Fibroblast of skin of left quadriceps (primary cell): ENCODE measurements at places on chromosomes 16 and 17.

- DNase-seq: no peak
These were observed 262.3 kb upstream of the TNRC6C start for GRCh38 chr17:77696151-77696720.

GRCh38 chr16:50742576-50743200 lies 802 bp downstream of the CYLD start:
- DNase-seq: no peak

DNA sequence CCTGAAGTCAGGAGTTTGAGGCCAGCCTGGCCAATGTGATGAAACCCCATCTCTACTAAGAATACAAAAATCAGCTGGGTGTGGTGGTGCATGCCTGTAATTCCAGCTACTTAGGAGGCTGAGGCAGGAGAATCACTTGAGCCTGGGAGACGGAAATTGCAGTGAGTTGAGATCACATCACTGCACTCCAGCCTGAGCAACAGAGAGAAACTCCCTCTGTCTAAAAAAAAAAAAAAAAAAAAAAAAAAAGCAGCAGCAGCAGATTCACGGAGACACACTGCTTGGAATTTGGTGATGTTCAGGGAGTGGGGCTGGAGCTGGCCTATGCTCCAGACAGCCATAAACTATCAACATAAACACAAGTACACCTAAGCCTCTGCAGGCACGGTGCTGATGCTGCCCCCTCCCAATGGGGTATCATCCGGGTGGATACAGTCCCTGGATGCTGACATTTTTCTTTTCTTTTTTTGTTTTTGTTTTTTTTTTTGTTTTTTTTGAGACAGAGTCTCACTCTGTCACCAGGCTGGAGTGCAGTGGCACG lies 39.6 kb upstream of the RHOT1 start:
- no peak for DNase-seq

DNA sequence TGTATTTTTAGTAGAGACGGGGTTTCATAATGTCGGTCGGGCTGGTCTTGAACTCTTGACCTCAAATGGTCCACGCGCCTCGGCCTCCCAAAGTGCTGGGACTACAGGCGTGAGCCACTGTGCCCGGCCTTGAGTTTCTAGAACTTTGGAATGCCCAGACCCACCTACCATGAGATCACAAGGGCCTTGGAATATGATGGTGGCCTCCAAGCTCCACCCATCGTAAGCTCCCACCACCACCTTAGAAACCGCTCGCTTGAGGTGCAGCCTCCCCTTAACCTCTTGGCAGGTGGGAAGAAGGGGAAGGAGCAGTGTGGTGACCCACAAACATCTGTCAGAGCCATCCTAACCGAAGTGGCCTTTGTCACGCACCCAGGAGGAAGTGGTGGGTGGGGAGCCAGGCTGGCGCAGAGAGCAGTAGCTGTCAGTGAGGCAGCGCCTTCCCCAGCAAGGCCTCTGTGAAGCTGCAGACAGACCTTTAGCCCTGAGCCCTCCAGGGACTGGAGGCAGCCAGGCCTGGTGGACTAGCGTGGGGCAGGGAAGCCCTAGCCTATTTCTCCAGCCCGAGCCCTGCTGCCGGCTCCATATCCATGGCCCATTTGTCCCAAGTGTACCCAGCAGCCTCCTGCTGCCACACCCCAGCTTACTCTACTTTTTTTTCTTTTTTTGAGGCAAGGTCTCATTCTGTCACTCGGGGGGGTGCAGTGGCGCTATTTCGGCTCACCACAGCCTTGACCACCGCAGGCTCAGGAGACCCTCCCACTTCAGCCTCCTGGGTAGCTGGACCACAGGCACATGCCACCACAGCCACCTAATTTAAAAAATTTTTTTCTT lies 13.1 kb upstream of the SEPHS2 start:
- no peak for DNase-seq

DNA sequence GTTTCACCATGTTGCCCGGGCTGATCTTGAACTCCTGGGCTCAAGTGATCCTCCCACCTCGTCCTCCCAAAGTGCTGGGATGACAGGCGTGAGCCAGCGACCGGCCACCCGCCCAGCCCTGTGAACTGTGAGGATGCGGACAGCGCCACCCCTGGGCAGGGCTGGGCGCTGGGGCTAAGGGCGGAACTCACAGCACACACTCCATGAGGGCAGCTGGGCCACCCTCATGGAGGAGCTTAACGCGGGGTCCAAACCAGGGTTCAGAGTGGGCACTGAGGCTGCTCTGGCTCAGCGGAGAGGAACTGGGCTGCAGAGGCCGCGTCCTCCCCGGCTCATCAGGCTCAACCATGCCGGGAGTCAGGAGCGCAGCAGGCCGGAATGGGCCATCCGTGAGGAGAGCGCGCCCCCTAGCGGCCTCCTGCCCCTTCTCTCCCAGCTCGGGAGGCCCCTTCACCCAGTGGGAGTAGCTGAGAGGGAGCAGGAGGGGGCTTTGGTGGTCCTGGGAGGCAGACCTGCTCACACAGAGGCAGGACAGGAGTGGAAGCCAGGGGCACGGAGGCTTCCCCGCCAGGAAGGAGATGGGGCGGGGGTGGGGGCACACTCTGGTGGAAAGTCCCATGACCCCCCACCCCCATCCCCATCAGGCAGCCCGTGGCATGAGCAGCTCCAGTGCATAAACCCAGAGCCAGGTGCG lies 13.8 kb downstream of the CORO7 start:
- DNase-seq: no peak

- no peak for DNase-seq
These were observed 7.4 kb upstream of the ZNF785 start for GRCh38 chr16:30592871-30593270.

GRCh38 chr17:1008008-1008761 lies 11.3 kb downstream of the TIMM22 start:
- no peak for DNase-seq

- DNase-seq: peak; percentile 15
These were observed 42.0 kb downstream of the MGAT5B start for GRCh38 chr17:76909971-76910760.

- DNase-seq: no peak
These were observed 156.7 kb downstream of the ZNF423 start for GRCh38 chr16:49698931-49699840.

- no peak for DNase-seq
These were observed 13.0 kb downstream of the KSR1 start for GRCh38 chr17:27469256-27469655.

DNA sequence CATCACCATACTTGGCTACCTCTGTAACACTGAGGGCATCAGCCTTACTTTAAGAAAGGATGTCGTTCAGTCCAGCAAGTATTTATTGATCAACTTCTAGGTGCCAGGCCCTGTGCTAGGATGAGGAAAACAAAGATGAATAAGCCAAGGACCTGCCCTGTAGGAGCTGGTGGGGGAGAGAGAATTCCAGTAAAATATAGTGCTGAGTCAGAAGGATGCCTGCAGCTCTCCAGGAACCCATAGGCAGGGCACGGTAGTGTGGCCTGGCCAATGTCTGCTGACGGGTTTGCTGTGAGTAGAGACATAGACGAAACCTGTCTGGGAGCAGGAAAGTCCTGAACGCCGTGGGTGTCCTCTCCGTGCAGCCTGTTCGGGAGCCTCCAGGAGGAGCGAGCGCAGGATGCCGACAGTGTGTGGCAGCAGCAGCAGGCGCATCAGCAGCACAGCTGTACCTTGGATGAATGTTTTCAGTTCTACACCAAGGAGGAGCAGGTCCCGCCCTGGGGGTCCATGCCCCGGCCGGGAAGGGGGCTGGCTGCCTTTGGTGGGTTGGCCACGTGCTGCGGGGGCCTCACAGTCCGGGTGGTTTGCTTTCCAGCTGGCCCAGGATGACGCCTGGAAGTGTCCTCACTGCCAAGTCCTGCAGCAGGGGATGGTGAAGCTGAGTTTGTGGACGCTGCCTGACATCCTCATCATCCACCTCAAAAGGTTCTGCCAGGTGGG lies 55.6 kb downstream of the USP43 start:
- DNase-seq: no peak

- DNase-seq: no peak
These were observed 38.5 kb downstream of the PGS1 start for GRCh38 chr17:78416791-78417530.

DNA sequence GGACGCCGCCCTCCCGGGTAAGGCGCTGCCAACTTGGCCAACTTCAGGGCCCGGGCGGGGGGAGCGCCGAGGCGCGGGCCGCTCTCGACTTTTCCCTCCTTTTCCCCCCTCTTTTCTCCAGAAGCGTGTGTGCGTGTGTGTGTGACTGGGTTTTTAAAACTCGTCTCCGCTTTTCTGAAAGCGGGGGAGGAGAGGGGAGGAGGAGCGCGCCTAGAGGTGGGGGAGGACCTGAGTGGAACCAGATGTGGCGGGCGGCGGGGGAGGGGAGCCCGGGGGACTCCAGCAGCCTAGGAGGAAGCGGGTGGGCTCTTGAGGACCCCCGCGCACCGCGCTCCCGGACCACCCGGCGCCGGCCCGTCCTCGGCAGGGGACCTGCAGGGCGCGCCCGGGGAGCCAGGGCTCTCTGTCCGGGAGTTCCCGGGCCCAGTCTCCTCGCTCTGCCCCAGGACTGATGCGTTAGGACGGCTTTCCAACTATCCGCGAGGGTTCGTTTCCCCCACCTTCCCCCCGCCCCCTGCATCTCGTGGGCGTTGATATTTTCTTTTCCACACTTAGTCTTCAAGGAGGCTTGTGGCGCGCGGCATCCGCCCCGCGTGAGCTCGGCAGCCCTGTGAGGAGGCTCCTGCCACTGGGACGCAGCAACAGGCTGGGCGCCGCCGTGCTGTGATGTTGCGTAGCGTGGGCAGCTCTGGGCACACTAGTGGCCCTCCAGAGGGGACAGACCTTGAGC lies 599 bp downstream of the MRC2 start:
- DNase-seq: peak; percentile 77

DNA sequence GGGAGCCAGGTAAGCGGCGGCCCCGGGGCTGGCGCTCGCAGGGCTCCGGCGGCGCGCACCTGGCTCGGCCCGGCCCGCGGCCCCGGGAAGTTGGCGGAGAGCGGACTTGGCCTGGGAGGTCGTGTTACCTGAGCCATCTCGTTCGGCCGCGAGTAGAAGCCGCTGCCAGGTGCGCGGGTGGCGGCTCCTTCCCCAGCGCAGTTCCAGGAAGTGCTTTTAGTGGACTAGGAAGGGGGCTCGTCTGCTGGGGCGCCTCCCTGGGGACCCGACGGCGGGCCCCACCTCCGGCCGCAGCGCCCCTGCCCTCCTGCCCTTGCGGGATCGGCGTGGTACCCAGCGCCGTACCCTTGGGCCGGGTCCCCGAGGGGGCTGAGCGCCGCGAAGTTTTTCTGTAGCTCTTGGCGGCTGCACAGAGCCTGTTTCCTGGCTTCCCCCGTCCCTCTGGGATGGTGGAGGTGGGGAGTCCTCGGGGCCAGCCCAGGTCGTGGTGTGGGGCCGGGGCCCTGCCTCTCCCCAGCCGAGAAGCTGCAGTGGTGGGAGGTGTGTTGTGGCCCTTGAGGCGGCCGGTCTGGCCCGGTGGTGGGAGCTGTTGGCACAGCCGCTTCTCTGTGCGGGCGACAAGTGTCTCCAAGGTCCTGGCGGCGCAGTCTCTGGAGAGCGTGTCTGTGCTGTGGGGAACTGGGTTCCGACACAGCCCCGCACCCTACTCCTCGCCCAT lies 96.9 kb downstream of the RAB11FIP4 start:
- no peak for DNase-seq

DNA sequence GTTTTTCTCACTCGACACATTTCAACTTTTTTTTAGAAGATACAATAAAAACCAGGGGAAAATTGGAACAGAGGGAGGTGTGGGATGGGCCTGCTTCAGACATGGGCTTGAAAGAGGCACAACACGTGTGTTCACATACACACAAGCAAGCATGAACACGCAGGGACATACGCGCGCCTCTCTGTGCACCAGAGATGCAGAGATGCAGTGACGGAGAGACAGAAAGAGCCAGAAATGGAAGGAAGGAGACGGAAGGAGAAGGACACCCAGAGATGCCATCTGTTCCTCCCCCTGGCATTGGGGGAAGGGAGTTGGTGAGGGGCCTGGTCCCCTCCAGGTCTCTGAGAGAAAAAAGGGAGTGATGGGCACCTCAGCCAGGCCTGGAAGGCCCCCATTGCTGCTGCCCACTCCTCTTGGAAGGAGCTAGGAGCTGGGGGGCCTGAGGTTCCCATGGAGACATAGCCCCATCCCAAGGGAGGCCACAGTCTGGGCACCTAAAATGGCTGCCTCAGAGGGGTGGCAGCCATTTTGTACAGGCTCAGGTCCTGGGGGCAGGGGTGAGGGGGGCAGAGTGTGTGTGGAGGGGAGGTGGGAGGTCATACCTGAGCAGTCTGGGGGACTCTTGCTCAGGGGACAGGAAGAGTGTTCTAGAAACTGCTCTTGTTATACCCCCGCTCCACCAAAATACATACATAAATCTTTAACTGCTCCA lies 3.8 kb upstream of the NEUROD2 start:
- no peak for DNase-seq

GRCh38 chr17:50922721-50923405 lies 56.7 kb upstream of the TOB1 start:
- no peak for DNase-seq

DNA sequence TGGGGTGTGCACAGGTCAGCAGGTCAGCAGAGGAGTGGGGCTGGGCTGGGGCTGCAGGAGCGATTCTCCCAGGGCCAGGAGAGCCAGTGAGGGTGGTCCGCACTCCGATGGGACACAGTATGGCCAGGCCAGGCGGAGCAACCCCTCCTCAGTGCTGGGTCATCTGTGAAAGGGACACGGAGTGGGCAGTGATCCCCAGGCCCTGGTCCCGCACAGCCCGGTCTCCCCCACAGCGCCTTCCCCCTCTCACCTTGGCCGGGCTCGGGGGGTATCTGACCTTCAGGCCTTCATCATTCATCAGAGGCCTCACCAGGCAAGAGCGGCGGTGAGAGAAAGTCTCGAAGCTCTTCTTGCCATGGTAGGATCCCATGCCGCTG lies 10.0 kb downstream of the ALDH3A1 start:
- DNase-seq: no peak

DNA sequence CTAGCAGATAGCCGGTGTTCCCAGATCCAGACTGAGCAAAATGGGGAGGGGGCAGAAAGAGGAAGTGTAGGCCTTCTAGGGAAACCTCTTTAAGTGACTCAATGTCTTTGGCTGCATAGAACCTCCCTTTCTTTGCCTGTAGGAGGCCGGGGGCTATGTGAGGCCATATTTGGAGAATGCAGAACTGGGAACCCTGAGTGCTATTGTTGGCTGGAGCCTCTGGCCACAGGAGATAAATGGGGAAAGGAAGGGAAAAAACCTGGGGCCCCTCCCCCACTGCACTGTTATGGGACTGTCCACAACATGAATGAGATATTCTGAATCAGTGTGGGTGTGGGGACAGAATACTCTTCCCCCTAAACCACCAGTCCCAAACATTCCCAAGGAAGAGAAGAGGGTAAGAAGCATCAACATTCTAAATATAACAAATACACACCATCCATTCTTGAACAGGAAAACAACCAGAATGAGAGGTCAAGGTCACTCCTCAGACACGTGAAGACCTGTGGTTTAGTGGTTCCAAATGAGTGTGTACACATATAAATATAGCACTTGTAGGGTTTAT lies 2.4 kb downstream of the VPS25 start:
- DNase-seq: no peak
